ENCODE measurements at places on chromosomes 4 and X.

DNA sequence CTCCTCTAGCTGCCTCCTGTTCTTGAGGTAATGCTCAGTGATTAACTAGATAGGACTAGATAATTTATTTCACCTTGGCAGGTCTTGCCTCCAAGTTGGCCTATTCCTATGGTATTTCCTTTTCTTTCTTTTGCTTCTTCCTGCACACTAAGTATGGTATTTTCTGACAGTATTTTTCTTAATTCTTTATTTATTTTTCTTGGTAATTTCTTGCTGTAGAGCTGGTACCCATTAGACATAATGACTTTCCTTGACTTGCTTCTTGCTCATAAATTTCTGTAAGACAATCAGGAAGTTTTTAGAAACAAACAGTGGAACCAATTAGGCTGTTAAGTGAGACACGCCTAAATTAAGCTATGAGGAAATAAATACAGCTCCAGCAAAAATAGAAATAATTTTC lies 9.5 kb downstream of the RAB9A start:
- DNase-seq: no peak

- DNase-seq: no peak
Measured at GRCh38 chr4:88291003-88291402, 6.6 kb upstream of the PPM1K start.

DNA sequence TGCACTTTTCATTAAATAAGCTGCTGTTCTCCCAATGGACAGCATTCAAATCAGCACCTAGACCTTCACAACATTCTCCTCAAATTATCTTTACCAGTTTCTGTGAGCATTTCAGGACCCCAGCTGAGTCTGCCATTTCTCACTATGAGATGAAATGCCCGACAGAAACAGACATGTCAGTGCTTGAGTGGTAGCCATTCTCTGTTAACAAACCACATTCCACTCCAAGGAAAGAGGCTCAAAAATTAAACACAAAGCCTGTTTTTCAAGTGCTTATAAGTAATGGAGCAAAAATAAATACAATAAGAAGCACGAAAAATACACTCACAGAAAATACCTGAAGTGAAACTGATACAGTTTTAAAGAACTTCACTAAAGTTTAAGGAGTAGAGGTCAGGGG lies 320.2 kb upstream of the PRPS2 start:
- no peak for DNase-seq

DNA sequence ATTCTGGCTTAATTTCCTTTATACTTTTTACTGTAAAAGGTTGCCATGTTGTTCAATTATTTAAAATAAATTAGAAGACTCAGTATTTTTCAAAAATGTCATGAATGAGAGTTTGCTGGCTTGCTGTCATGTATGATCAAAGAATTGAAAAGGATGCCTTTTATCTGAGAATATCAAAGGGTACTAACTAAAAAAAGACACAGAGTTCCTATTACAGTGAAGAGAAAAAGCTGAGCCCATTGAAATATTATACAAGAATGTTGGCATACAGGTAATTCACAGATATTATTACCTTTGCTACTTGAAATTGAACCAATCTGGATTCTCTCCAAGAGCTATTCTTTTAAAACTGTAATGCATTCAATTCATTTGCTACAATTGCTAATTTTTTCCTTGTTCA lies 200.0 kb downstream of the PPP3CA start:
- no peak for DNase-seq

DNA sequence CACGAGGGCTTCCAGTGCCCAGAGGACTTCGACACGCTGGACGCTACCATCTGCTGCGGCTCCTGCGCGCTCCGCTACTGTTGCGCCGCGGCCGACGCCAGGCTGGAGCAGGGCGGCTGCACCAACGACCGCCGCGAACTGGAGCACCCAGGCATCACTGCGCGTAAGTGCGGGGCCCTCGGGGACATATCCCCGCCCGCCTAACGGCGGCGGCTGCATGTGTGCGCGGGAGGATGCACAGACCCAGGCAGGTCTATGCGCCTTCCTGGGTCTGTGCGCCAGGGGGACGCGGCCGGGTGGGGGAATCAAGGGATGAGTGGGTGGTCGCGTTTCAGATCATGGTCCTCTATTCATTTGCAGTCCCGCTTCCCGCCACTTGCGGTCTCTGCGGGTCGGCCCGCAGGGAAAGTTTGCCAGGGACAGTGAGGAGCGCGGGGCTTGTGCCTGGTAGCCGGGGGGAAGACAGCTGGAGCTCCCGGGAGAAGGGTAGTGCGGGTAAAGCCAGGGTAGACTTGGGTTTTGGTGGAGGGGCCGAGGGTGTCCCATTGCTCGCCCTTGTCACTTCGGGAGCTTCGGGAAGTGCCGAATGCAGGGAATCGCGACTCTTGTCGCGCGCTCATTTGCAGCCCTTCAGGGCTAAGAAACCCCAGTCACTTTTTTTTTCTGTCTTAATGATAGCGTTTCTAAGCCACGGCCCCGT lies 1.0 kb downstream of the SHISA3 start:
- DNase-seq: peak; percentile 10

- no peak for DNase-seq
Measured at GRCh38 chr4:8594097-8595038, 1.8 kb downstream of the CPZ start.

DNA sequence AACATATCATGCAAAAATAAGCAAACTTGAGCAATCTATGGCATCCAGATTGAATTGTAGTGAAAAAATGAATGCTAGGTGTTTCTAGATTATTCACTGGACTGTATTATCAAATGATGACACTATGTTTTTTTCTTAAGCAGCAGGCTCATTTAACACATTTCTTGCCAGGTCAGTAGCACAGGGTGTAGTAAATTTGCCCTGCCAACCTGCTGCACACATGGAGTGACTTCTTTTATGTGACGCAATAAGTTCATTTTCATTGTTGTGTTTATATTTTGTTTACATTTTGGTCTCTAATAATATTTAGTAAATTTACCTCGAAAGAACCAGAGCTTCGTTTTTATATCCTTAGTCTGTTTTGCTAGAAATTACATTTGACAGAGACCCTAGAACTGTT lies 9.5 kb downstream of the VBP1 start:
- no peak for DNase-seq

GRCh38 chr4:106478152-106478551 lies 109.6 kb upstream of the GIMD1 start:
- no peak for DNase-seq

DNA sequence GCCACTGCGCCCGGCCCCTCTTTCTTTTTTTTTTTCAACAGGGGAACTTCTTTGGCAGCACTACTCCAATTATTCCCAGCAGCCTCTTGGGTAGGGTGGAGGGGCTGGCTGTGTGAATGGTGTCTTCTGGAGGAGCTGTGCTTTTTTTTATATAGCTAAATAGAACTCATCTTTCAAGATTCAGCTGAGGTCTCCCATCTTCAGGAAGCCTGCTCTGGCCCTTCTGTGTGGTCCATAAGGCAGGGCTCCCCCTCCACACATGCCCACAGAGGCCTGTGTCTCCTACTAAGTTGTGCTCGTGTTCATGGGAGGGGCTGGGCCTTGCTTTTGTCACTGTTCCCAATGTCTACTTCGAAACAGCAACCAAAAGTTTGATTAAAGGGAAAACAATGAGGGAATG lies 116.8 kb downstream of the AFAP1 start:
- DNase-seq: no peak

DNA sequence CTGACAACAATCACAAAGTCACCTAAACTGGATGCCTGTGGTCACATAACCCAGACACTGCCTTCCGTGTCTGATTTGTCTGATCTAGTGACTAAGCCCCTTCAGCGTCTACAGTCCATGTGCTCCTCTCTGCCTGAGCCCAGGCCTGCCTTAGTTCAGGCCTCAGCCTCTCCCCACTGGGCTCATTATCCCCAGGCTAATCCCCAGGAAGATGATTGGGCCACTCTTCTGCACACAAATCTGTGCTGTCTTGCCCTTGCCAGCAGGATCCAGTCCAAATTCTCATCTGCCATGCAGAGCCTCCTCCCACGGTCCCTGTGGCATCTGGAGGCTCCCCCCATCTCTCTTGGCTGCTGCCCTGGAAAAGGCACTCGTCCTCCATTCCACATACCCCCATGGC lies 96.5 kb downstream of the SLC2A9 start:
- DNase-seq: no peak

DNA sequence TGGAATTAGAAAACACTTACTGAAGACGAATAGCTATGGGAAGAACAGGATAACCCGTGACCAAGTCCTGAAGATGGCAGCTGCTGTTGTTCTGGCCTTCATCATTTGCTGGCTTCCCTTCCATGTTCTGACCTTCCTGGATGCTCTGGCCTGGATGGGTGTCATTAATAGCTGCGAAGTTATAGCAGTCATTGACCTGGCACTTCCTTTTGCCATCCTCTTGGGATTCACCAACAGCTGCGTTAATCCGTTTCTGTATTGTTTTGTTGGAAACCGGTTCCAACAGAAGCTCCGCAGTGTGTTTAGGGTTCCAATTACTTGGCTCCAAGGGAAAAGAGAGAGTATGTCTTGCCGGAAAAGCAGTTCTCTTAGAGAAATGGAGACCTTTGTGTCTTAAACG lies 2.4 kb downstream of the AGTR2 start:
- DNase-seq: no peak

DNA sequence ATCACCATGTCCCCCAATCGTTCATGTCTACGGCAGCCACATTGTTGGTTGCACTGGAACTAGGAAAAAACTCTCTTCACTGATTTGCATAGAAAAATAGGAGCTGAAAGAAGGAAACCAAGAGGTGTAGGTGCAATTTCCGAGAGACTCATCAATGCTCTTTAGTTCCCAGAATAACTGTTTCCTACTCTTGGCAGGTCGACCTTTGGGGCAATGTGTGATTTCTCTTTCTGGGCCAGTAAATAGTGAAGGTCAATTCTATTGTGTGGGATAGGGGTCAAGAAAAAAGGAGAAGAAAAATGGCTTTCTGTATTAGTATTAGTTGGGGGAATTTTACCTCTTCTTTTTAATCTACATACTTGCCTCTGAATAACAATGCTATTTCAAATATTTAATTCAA lies 55.9 kb upstream of the PDE5A start:
- no peak for DNase-seq

GRCh38 chrX:2391869-2392606 lies 108.7 kb downstream of the DHRSX start:
- DNase-seq: no peak

DNA sequence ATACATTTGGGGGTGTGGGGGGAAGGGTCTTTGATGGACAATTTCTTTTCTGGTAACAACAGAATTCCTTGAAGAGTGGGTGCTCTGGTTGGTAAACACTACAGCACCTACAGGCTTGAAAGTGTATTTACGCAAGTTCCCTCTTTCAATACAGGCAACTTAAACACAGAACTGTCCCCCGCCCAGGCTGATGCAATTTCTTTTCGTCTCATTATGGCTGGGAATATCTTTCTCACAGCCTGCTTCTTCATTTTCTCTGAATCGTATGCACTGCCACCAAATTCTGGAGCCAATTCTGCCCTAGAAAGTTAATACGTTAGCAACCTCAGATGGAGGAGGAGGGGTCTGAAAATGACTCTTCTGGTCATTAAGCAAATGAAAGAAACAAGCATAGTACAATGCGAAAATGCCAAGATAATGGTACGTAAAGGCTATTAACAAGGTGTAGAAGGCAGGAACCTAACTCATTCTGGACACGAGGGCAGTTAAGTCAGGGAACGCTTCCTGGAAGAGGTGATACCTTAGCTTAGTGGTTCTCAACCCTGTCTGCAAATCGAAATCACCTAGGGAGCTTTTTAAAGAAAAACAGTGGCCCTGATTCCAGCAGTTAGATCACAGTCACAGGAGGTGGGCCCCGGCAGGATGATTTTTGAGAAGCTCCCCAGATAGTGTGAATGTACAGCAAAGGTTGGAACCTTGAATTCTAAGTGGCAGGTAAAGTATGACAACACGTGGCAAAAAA lies 1.0 kb downstream of the AGA start:
- peak; percentile 1 for DNase-seq

GRCh38 chrX:51893931-51894696 lies 691 bp downstream of the MAGED1 start:
- no peak for DNase-seq

Measured in stimulated activated CD4-positive, alpha-beta T cell treated with anti-CD3 and anti-CD28 coated beads, Interleukin-1b, Interleukin-23, amount 100 ng/mL, for 24 hours (primary cell).